ENCODE measurements at places on chromosomes 11 and 22. TPM values are rescaled to one million over a fixed set of nuclear protein-coding genes. Genes with fewer than 3 reads are reported as not detected.

Gene KCTD14
- 1.8 TPM for total RNA-seq

Gene APOBEC3B
- total RNA-seq: not detected

Gene EHF
- total RNA-seq: not detected

Gene TRIM44
- 27.9 TPM for total RNA-seq

Gene CABP4
- 0.23 TPM for total RNA-seq

Measured in diencephalon (tissue), 1 donor.